ENCODE measurements at places on chromosomes 5 and 9.
A peak's percentile ranks its signal among the peaks of the same experiment; 100 is the strongest.

DNA sequence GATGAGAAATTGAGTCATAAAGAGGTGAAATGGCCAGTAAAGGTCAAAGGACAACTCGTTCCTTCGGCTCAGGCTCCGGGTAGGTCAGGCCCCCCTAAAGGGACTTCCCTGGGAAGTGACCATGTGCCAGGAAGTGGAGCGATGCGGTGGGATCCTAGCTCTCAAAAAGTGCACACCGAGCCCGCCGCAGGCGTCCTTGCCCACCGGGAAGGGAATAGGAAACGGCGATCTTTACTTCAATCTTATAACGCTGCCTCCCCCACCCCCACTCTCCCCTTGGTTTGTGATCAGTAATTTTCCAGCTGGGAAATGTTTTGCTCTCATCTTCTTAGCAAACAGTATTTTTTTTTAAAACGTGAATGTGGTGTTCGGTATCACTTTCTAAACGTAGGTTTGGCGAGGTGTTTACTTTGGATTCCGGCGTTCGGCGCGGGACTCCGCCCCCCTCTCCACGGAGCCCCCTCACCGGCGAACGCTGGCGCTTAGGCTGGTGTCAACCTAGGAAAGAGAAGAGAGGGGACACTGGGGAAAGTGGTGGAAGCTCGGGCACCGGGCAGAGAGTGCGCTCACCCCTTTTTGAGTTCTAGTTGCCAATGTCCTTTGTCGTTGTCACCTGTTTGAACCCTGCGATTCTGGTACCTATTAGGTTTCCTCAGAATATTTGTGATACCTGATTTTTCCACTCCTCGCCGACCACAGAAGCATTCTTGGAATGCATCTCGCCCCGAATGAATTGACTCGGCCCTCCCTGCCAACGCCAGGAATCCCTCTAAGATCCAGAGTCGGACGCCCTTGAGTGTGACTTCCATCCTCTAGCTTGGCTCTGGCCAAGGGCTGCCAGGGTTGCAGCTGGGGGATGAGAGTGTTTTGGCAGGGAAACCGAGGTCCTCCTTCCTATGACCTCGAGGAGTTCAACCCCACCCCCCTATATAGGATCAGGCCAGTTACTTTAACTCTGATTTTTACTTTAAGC, 1.8 kb upstream of the KLF4 start:
- DNase-seq = no peak

DNA sequence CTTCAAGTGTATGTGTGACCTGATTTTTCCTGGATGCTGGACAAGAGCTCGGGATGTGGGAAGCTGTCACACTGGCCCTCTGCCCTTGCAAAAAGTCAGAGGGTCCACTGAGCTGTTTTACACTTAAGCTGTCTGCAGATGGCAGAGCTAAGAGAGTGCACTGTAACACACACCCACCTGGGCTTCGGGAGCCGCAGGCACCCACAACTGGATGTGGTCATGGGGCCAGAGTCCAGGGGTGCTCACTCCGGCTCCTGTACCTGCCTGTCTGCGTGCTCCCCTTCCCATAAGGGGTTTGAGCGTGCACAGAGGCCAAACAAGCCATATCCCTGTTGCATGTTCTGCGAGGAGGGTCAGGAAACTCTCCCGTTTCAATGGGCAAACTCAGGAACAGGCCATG, 82.5 kb downstream of the LRRC70 start:
- no peak for DNase-seq

DNA sequence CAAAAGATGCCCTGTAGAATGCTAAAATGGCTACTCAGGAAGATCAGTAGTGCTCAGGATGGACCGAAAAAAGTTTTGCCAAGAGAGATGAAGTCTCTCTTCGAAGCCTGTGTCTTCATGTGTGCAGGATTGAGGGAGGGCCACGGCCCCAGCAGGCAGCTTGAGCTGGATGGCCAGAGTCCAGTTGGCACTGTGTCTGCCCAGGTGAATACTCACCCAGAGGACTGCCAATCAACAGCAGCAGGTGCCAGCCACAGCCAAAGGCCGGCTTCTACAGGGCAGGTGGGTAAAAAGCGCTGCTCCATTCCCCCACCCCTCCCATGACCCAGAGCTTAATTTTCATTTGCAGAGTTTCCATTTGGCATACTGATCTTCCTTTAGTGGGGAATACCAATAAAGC, 287.9 kb upstream of the ZNF608 start:
- no peak for DNase-seq

DNA sequence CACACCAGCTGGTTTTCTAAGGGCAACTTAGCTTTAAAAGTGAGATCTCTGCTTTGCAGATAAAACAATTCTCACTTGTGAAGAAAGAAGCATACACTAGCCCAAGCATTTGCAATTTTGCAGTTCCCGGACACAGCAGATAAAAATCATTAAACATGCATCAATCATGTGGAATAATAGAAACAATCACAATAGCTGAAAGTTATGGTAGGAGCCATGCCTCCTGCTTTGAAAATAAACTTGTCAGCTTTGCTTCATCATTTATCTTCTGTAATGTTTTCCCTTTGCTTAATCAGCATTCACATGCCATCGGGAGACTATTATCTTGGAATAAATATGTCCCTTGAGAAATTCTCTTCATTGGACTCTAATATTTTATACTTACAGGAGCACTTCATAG, 60.3 kb upstream of the DAB2 start:
- no peak for DNase-seq

GRCh38 chr5:157459715-157460599, at the start of gene NIPAL4:
Gene NIPAL4 (plus strand): TSS chr5:157460213. CDS start chr5:157460321, 108 bp downstream.
- DNase-seq = peak; percentile 58

GRCh38 chr5:37184748-37185364, 64.3 kb downstream of the CPLANE1 start:
- no peak for DNase-seq

DNA sequence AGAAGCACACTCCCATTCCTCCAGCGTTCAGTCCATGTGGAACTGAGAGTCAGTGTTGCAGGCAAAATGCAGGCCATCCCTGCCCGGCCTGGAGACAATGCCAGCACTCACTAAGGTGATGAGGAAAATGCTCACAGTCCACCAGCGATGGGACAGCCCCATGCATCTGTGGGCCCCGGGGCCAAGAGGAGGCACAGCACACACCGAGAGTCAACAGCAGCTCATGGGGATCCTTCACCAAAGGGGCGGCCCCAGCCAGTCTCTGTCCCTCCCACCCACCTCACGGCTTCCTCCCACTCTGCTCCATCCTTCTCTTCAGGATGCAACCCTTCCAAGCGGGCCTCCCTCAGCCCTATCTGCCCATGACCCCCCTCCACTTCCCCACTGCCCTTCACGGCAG, 6.2 kb downstream of the SEMA4D start:
- peak; percentile 36 for DNase-seq

- no peak for DNase-seq
These were observed 361.9 kb downstream of the MTRR start for GRCh38 chr5:8230868-8231267.

DNA sequence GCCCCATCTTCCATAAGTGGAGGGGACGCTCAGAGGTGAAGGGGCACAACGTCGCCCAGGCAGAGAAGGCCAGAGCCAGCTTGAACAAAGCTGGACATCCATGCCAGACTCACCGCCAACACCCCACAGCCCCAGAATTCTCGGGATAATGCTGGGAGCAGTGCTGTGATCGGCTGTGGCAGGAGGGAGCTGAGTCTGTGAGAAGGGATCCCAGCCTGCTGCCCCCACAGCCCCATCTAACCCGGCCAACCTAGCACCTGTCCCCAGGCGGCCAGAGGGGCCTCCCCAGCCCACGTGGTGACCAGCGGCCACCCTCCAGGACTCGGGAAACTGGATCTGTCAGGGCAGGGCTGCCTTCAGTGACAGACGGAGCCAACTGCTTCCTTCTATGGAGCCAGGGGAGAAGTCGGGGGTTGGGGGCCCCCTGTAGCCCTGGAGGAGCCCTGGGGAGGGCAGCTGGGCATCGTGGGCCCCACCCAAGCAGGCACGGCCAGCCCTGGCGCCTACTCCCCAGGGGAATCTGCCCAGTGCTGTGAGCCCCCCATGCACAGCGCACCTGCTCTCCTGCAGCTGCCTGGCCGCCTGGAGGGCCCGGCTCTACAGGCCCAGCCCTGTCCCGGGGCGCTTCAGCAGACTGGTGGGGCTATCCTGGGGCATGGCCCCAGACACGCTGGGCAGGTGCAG, 6.0 kb downstream of the BRD3 start:
- no peak for DNase-seq

GRCh38 chr9:22700171-22700570, 253.5 kb downstream of the DMRTA1 start:
- DNase-seq = no peak

DNA sequence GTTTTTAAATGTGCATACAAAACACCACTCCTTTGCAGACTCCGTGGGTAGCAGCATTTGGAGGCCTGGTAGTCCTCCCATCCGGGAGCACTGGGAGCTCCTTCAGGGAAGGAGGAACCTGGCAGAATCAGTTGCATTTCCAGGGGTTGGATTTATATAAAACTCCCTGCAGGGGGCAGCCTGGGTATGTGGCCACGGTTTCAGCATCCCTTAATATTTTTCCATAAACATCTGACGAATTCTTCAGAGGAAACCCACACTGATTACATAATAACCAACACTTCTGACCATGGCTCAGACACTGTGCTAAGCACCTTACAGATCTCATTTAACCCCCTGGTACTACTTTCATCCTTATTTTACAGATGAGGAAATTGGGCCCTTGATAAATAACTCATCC, 6.1 kb upstream of the AFAP1L1 start:
- no peak for DNase-seq

- DNase-seq = no peak
These were observed 24.4 kb downstream of the ZNF474 start for GRCh38 chr5:122153774-122154173.

DNA sequence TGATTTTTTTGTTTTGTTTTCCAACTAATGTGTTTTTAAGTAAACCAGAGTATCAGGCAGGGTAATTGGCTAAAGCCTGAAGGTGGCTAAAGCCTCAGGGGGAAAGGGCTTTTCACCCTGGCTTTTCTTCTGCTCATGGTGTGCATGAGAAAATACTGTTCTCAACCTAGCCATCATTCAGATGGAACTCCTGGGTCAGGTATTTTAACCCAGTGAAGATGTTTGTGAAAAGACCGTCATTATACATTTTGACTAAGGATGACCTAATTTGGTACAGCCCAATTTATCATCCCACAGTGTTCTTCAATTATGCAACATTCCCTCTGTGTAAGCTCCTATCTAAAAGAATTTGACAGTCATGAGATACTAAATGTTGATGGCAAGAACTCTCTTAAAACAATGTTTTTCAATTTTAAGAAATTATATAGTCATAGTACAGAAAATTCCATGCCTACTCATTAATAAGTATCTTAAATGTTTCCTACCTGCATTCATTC, 209.5 kb upstream of the TARS1 start:
- DNase-seq = no peak

DNA sequence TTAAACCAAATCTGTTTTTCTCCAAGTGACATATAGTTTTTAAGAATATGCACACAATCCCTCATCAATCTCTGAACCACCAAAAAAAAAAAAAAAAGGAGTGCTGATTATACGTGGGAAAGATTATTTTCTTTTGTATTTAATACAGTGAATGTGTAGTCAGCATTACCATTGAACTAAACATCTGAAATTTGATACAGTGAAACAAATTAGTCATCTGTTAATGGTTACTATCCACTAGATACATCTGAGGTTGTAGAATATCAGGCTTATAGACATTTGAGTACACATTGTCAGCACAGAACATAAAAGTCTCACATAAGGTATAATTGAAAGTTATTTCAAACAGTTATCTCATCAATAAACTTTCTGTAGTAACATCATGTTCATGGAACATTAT, 87.0 kb downstream of the SLF1 start:
- DNase-seq = no peak

GRCh38 chr5:83764101-83764500, 43.4 kb upstream of the HAPLN1 start:
- DNase-seq = no peak

DNA sequence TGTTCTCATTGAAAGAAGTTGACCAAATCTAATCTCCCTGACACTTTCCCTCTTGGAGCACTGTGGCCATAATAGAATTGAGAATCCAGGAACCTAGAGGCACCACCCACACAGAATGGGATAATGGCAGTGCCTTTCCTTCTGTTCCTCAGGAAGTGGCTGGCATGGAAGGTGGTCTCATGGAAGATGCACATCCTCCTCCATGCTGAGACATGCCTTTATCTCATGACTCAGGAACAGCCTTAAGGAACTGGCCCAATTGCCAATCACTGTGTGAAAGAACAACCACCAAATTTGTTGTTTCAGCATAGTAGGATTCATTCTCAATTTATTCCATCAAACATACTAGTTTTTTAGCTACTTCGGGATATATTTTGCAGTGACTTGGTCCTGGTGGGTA, 137.5 kb upstream of the RASGRF2 start:
- DNase-seq = no peak

GRCh38 chr5:135491552-135492318, 39.6 kb upstream of the TIFAB start:
- DNase-seq = no peak

DNA sequence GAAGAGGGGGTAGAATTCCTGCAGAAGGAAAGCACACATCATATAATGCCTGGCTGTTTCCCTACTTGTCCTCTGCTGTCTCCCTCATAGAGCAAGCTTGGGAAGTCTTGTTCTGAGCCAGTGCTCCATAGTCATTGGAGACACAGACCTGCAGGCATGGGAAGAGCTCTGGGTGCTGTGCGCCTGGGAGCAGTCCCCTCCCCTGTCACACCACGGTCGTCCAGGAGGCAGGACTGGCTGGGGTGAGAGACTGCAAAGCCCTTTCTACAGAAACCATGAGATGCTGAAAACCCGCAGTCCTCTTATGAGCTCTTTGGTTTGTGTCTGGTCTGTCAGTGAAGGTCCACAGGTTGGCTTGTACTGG, 64.6 kb downstream of the GPR21 start:
- DNase-seq = no peak

- DNase-seq = no peak
These were observed 29.3 kb downstream of the TNFAIP8 start for GRCh38 chr5:119385136-119385535.

GRCh38 chr9:19416143-19416542, 7.3 kb downstream of the ACER2 start:
- no peak for DNase-seq

GRCh38 chr5:177309351-177310191, 2.1 kb downstream of the MXD3 start:
- peak; percentile 78 for DNase-seq

DNA sequence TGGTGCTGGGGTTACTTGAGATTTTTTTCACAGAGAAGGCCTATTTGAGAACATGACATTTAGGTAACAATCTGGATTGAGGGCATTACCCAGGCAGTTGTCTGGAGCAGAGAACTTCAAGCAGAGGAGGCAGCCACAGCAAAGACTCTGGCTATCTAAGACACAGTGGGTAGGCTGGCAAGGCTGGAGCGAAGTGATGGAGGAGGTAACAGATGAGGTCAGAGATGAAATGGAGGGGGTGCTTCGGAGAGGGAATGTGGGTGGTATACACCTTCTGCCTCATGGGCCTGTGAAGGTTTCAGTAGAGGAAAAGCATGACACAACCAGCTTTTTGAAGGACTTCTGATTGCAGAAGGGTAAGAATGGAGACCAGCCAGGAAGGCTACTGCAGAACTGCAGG, 65.9 kb downstream of the TMEM174 start:
- no peak for DNase-seq

DNA sequence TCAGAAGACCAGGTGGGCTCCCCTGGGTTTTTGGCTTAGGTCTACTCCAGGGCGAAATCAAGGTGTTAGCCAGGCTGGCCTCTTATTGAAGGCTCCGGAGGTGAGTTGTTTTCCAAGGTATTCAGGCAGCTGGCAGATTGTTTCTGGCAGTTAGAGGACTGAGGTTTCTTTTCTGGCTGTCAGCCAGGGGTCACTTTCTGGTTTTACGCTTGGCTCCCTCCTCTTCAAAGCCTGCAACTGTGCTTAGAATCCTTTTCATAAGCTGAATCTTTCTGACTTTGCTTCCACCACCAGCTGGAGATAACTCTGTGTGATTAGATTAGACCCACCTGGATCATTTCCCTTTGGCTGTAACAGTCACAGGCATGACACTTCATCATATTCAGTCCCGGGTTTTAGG, 24.6 kb downstream of the RFK start:
- DNase-seq = no peak

All from activated naive CD4-positive, alpha-beta T cell treated with Interleukin-2 at 50 U/mL for 16 hours (primary cell).